ENCODE measurements at places on chromosomes 1 and 21.

GRCh38 chr1:154594811-154595210, 13.2 kb downstream of the ADAR start:
- DNase-seq = no peak

- DNase-seq = no peak
Observed at GRCh38 chr1:114278430-114278829, 124.8 kb upstream of the SYT6 start.

DNA sequence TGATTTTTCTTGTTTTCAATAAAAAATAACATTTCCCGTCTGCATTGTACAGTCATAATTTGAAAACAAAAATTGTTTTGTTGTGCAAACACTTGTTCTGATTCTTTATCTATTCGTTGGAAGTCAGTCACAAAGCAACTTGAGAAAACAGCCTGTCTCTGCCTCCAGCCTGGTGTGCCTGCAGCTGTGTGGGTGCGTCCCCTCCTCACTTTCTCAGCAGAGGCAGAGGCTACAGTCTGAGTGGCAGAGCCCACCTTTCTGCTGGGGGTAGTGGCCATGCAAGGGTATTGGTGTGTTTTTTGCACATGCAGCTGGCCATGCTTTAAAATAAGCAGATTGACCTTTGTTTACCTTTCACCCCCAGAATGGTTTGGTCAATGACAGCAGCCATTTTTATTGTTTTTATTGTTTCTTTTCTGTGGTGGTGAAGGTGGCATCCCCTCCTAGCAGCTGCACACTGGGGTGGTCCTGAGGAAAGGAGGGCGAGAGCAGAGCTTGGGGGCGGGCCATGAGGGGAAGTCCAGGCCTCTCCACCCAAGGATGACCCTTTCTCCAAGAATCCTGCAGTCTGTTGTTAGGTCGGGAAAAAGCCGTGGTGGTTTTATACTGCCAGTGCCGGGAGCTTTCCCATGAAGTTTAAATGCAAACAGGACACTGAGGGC, 159.6 kb downstream of the PCBP3 start:
- DNase-seq = no peak

DNA sequence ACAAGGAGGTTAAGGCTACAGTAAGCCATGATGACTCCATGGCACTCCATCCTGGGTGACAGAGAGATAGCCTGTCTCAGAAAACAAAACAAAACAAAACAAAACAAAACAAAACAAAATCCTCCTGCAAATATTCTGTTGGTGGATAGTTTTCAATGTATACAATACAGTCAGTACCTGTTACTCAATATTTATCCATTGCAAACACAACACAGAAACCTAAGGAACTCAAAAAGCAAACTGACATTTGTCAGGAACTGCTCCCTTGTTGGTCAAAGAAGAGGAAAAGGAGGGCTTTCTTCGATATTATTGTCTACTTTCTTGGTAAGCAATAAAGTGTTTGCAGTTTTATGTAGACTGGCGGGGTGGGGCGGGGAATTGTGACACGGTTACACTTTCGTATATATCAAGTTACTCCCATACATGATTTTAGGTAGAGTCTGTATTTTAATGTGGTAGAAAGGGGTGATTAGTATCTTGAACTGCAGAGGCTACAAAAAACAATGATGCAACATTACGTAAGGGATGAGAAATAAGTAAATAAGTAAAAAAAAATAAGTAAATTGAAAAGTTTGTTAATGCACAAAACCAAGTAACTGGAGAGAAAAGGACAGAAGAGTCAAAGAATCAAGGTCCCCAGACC, 31.8 kb downstream of the APP start:
- DNase-seq = no peak

DNA sequence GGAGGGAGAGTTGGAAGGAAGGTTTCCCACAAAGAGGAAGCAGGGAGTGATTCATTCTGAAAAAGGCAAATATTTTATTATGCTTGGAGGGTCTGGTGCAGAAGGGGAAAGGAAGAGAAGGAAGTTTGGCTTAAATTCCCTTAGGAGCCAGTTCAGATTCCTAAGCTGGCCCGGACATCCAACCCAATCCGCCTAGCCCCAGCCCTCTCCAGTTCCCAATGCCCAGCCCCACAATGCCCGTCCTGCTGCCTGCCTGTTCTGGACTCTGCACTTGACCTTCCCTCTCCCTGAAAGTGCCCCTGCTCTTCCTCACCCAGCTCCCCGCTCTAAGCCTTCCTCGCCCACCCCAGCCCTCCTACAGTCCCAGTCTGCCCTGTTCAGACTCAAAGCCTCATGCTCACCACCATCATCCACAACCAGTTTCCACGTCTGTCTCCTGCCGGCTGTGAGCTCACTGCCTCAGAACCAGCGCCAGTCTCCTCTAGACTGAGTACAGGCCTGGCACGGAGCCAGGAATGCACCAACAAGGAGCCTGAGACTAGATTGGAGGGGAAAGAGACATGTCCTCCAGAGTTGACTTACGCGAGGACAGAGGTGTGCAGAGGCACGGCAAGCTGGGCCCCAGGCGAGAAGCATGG, 18.9 kb downstream of the CAPN2 start:
- peak; percentile 76 for DNase-seq

GRCh38 chr1:226111098-226111882, 48.8 kb downstream of the H3-3A start:
- DNase-seq = no peak

- DNase-seq = no peak
Observed at GRCh38 chr1:211520641-211521040, 28.7 kb upstream of the RD3 start.

DNA sequence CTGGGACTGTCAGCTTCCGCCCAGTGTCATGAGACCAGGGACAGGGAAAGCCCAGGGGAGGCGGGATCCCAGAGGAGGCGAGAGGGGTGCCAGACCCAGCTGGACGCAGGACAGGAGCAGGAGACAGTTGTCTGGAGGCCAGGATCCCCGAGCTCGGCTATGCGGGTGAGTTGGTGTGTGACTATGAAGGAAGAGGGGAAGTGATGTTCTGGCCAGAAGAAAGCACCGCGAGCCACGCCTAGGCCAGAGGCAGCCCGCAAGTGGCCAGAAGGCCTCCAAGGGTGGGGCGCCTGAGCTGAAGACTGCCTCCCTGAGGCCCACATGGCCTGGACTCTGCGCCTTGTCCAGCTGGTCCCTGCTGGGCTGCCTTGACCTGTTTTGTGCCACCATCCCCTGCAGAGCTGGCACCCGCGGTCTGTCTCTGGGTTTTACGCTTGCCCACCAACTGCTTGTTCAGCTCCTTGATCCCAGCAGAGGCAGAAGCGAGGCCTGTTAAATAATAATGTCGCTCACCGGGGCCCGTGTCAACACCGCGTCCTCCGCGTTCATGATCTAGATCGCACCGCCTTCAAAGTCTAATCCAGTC, 85.2 kb upstream of the ACTL8 start:
- DNase-seq = no peak

GRCh38 chr1:210099921-210100320, 132.7 kb upstream of the SERTAD4 start:
- DNase-seq = no peak

- peak; percentile 89 for DNase-seq
Observed at GRCh38 chr1:119873135-119874015, 22.9 kb downstream of the ADAM30 start.

GRCh38 chr1:22364764-22365163, 86.9 kb upstream of the ZBTB40 start:
- DNase-seq = no peak

DNA sequence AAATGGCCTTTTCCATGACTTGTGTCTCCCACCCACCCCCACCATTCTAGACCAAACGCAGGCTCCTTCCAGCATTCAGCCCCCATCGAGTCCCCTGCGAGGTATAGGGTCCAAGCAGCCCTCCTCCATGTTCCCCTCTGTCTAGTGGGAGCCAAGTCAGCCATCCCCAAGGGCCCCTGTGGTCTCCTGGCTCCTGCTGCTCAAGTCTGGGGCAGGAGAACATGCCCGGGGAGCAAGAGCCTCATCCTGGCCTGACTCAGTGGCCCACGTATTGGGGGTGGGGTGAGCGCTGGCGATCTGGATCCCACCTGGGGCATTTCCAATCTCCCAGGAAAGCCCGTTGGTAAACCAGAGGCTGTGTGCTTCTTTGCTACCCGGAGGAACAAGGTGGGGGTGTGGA, 4.1 kb upstream of the PRDM16 start:
- DNase-seq = no peak

DNA sequence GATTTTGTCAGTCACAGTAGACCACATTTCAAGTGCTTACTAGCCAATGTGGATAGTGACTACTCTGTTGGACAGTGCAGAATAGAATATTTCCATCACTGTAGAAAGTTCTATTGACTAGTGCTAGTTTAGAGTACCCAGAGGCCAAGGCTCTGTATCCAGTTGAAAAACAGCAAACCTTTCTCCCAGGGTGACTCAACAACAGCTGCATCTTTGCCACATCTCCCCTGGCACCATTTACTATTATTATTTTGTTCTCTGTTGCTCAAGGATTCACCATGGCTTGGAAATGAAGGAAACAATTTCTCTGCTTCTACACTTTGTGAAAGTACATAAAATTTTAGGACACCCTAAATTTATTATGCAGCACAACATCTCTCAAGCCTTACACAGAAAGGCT, 85.3 kb upstream of the WDR26 start:
- no peak for DNase-seq

GRCh38 chr1:18722270-18722669, 91.6 kb downstream of the PAX7 start:
- no peak for DNase-seq

DNA sequence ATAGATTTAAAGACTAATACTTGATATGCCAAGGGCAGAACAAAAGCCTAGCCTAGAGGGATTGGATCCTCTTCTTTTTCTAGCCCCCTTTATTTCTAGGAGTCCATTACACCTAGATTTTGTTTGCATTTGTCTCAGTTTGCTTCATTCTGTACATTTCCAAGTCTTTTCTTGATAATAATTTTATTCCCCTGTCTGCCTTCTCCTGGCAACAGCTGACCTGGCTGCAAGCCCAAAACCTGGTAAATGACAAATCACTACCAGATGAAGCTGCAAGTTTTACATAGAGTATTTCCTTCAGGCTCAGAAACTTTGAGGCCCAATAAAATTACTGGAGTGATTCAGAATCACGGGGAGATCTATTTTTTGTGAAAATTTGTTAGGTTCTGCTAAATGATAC, 36.5 kb upstream of the LHX8 start:
- peak; percentile 24 for DNase-seq

DNA sequence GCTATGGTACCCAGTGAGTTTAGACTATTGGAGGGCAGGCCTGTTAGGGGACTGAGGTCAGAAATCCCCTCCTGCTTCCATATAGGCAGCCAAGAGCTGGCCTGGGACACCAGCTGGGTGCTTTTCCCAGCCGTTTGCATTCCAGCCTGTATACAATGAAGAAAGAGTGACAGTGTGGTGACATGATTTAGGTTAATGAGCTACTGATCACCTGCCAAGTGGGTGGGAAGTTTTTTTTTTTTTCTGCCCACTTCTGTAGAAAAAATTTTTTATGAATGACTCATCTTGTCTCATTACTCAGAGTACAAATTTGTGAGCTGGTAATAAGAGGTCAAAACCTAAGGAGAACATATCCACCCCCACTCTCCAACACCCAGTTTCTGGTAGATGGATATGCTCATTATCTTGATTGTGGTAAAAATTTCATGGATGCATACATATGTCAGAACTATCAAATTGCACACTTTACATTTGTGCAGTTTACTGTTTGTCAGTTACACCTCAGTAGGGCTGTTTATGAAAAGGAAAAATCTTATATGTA, 16.4 kb upstream of the CGN start:
- DNase-seq = peak; percentile 82

DNA sequence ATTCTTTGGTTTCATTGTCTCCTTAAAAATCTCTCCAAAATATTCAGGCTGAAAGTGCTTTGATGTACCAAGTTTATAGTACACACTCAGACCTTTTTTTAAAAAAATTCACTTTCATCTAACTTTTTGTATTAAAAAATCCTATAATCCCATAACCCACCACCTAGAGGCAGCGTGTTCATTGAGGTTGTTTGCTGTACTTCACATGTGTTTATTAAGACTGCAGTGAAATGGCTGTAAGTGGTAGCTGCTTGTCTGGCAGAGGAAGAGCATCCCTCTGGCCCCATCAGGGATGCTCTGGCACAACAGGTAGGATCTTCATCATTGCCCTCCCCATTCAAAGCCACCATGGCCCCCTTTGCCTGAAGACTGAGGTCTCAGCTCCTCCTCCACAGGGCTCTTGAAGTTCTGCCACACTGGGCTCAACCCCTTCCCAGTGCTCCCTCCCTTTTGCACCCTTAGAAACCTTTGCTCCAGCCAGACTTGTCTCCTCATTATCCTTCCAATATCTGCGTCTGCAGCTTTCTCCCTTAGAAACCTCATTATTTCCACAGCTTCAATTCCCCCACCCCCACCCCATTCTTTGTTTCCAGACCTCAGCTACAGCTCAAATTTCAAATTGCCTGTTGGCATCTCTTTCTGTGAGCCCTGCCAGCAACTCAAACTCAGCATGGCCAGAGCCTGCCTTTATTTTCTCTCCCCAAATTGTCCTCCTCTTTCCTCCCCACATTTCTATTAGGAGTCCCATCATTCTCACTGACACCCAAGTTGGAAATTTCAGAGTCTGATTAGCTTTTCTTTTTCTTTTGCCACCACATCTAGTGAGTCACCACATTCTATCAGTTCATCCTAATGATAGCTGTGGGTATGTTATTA, 369.6 kb upstream of the USP24 start:
- DNase-seq = peak; percentile 72

DNA sequence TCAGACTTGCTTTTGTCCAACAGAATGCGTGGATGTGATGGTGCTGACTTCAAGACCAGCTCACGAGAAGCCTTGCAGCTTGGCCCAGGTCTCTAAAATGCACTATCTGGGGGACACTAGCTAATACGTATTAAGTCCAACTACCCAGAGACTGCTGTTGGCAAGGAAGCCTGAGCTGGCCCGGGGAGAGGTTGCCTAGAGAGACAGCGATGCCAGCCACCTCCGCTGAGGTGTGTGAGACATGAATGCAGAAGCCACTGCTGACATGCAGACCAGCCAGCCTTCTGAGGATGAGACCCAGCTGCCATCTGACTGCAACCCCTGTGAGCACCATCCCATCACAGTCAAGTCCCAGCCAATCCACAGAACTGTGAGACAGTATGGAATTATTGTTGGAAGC, 32.5 kb downstream of the THAP3 start:
- DNase-seq = no peak

DNA sequence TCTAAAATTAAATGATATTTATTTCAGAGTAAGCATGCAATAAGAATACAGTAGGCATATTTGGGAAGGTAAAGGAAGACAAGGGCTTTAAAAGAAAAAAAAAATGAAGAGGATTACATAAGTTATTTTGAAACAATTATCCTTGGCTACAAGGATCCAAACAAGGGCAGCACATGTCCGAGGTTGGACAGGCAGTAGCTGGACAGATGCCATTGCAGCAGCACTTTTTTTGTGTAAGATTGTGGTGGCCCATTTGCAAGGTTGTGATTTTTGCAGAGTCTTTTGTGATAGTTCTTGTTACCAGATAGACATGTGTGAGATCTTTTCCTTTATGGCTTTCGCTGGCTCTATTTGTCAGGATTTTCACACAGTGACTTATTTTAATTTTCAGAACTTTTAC, 89.4 kb upstream of the COG2 start:
- DNase-seq = no peak

GRCh38 chr1:17304151-17304825, 3.7 kb upstream of the PADI4 start:
- DNase-seq = no peak

GRCh38 chr1:32894681-32895080, 6.5 kb downstream of the TMEM54 start:
- no peak for DNase-seq

GRCh38 chr1:46611691-46612221, 4.9 kb downstream of the MOB3C start:
- no peak for DNase-seq

- no peak for DNase-seq
Observed at GRCh38 chr1:212930986-212931678, 19.2 kb upstream of the VASH2 start.

- no peak for DNase-seq
Observed at GRCh38 chr1:25074351-25075227, 144.5 kb upstream of the RUNX3 start.
